ENCODE measurements at places on chromosomes 11 and 22.

GRCh38 chr22:36291831-36292740 lies 39.2 kb downstream of the APOL1 start:
- DNase-seq: no peak

- no peak for DNase-seq
Observed at GRCh38 chr22:39820256-39820655, 73.3 kb downstream of the ENTHD1 start.

GRCh38 chr22:23230348-23231068 lies 50.2 kb downstream of the BCR start:
- DNase-seq: no peak

DNA sequence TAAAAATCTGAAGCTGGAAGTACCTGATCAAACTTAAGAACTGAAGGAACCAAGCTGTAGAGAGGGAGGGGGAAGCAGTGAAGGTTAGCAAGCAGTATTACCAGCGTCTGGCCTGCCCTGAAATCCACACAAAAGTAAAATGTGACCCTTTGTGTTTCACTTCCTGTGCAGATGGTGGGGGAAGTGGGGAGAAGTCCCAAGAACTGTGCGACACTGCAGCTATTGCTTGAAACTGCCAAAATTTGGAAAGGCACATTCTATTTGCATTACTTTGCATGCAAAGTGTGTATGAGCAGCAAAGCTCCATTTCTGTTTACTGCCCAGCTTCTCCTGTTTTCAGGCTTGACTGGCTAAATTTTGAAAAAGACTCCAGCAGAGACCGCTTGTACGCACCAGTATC lies 72.1 kb upstream of the BMAL1 start:
- DNase-seq: no peak

DNA sequence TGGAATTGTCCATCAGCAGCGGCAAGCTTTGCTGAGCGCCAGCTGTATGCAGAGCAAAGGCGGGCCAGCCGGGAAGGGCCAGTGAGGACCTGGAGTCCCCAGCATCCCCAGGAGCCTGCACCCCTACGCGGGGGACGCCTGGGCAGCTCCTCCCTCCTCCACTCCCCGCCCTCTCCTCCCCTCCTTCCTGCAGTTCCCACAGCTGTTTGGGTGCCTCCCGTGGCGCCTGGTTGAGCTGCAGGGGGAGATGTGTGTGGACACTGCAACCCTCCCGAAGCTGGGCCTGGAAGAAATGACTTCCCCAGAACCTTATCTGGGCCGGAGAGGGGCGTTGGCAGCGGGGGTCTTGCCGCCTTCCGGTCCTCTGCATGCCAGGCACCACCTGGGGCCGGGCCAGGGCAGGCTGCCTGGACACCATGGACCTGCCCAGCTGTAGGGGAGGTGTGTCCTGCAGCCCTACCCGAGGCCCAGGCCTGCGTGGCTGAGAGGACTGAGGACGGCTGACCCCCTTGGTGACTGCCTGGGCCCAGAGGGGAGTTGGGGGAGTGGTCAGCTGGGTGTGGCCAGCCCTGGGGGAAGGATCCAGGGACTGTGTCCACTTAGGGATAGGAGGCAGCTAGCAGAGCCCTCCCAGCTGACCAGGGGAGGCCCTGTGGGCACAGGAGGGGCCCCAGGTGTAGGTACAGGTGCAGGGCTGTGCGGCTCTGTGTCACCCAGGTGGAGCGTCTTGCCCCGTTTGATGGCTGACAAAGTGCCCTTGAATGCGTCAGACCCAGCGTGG lies 16.8 kb upstream of the MUC6 start:
- no peak for DNase-seq

DNA sequence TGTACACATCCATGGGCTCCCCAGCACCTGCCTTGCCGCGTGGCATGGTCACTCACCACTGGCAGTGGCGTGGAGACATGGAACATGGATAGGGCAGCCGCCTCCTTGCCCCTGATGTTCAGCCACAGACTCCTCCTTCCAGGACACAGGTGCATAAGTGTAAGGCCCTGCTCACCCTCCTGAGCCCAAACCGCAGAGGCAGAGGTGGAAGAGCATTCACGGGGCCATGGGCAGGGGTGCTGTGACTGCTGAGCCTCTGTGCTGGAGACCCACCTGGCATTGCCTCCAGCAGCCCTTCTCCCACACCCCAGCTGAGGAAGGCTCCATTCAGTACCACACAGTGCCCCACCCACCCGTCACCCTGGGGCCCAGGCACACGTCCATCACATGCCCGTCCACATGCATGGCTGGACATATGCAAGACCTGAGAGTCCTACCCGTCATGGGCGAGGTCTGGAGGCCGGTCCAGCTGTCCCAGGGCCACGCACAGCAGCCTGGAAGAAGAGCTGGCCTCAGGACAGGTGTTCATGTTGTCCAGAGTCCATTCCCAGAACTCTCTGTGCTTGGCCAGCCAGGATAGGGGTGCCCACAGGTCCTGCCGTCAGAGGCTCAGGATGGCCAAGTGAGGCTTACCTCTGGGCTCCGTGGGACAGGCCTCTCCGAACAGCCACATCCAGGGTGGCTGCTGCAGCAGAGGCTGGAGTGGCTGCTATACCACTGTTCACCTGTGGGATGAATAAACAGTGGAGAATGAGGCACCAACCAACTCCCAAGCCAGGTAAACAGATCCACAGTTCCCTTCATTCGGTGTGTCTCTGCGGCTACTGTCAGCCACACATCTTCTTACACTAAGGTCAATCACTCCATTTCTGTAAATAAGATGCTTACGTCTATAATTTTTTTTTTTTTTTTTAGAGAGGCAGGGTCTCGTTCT lies 1.7 kb upstream of the TUBGCP6 start:
- no peak for DNase-seq

Measured in stimulated activated CD8-positive, alpha-beta memory T cell treated with anti-CD3 and anti-CD28 coated beads, Interleukin-7, amount 100 ng/mL, for 24 hours (primary cell).